Right ventricle myocardium inferior (tissue), 1 donor: ENCODE measurements at places on chromosomes 3 and 15. TPM values are rescaled to one million over a fixed set of nuclear protein-coding genes. Genes with fewer than 3 reads are reported as not detected.

The RBP2 gene
- total RNA-seq, result not detected

The CNTN4 gene
- total RNA-seq, result 2.5 TPM

The MYL3 gene
- 11,437 TPM for total RNA-seq

DNA sequence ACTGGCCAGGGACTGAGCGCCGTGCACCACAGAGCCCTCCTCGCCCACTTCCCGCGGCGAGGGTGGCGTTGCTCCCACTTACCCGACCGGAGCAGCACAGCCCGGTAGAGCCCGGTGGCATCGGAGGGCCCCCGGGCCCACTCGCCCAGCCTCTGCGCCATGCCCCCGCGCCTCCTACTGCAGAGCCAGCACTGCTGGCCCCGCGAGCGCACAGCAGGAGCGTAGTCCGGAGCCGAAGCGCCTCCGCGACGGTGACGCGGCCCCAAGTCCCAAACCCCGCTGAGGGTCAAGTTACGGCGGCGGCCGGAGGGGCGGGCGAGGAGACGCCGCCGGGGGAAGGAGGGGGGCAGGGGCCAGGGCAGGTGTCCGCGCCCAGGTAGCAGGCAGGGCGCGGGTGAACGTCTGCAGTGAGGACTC is 9.6 kb upstream of the FAM107A start:
- DNase-seq, result no peak

DNA sequence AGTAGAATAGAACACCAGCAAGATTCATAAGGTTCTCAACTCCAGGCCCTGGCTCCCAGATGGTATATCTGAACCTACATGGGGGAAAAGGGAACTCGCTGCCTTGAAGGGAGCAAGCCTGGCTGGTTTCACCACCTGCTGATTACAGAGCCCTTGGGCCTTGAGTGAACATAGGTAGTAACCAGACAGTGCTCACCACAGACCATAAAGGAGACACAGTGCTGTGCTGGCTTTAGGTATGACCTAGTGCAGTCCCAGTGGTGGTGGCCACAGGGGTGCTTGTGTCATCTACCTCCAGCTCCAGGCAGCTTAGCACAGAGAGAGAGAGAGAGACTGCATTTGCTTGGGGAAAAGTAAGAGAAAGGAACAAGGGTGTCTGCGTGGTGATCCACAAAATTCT is 409.8 kb downstream of the FGF12 start:
- DNase-seq, result no peak

- DNase-seq, result peak; percentile 54
Observed at GRCh38 chr3:194139071-194139813, 3.3 kb downstream of the HES1 start.

DNA sequence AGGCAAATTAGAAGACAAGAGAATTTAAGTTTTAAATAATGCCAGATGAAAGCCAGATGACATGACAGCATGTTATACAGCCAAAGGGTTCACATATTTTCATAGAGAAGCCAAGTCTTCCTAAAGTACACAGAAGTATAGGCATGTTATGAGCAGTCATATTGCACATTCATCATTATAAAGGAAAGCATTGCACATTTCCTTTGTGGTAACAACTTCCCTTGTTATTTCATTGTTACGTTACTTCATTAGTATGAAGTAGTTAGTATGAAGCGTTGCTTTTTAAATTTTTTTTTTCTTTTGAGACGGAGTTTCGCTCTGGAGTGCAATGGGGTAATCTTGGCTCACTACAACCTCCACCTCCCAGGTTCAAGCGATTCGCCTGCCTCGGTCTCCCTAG is 4.6 kb upstream of the ABCC5 start:
- no peak for DNase-seq
